ENCODE measurements at places on chromosomes 4 and X. TPM values are rescaled to one million over a fixed set of nuclear protein-coding genes. Genes with fewer than 3 reads are reported as not detected.
A peak's percentile ranks its signal among the peaks of the same experiment; 100 is the strongest.

DNA sequence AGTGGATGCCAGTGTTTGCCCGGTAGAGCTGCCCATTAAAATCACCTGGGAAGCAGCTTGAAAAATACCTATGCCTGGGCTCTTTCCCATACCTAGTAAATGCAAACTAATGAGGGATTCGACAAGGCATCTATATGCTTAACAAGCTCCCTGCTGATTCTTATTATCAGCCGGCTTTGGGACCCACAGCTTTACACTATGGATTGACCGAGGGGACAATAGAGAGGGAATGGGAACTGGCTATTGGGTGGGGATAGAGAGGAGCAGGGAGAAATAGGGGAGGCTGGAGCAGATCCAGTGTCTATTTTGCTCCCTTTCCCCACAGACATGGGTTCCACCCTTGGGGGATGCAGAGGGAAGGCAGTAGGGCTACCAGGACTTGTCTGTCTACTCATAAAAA is 103.1 kb upstream of the TEX13D start:
- no peak for DNase-seq

GRCh38 chr4:151906438-151906837 is 145.6 kb upstream of the GATB start:
- DNase-seq = no peak

GRCh38 chr4:188992706-188993105 is 853.5 kb downstream of the TRIML1 start:
- peak; percentile 21 for DNase-seq

- DNase-seq = no peak
These were observed 900.9 kb upstream of the EPHA5 start for GRCh38 chr4:66571145-66571695.

- no peak for DNase-seq
These were observed 4.8 kb downstream of the USP38 start for GRCh38 chr4:143189528-143189927.

DNA sequence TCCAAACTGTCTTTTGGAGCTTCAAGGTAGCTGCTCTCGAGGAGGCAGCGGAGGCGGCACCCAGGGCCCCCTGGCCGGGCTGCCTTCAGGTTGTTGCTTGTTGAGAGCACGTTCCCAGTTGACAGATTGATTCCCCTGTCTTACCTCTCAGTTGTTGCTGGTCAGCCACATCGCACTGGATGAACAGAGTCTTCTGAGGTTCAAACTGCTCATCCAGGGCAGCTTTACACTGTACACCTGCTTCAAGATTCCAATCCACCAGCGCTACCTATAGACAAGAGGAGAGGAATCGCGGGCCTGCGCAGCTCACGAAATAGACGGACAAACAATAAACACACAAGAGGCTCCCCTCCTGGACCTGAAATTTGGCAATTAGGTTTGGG is 497 bp downstream of the HPGD start:
- DNase-seq = peak; percentile 22

PLAC1 gene
- 0.50 TPM for total RNA-seq
